ENCODE measurements at places on chromosomes 7 and 10. TPM values are rescaled to one million over a fixed set of nuclear protein-coding genes. Genes with fewer than 3 reads are reported as not detected.

FKBP9 gene
- 74.3 TPM for total RNA-seq

PLAU gene
- 1.8 TPM for total RNA-seq

ASIC3 gene
- 1.1 TPM for total RNA-seq

CHAT gene
- total RNA-seq, result 0.18 TPM

CNPY1 gene
- not detected for total RNA-seq

YWHAG gene
- total RNA-seq, result 141 TPM

PHYH gene
- 49.6 TPM for total RNA-seq

BTBD16 gene
- total RNA-seq, result not detected

SFTPA1 gene
- total RNA-seq, result not detected

LRRTM3 gene
- total RNA-seq, result not detected

DNA sequence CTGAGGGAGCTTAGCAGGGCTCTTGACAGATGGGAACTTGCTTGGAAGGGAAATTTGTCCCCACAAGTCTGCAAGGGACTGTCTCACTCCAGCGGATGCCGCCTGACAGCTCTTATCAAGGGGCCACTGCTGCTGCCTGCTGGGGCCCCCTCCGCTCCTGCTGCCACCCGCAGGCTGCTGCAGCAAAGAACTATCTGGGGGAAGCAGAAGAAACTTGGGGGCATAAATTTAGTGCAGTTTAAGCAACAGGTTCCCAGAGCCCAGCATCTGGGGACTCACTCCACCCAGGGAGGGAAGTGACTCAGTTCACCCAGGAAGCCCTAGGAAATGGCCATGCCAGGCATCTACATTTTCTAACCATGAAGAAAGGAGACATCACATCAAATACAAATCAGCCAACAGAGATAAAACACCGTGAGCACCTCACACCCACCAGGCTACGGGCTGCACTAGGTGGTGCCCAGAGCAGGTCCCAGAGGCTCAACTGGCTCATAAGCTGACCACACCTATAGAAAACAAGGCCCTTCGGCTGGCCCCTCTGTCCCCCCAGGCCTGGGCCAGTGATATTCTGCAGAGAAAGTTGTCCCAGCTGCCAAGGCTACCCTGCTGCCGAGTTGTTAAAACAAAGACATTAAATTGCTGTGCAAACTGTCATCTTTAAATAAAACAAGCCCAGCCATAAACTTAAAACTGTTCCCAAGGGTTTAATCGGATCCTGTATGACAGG, 3.7 kb downstream of the RGS10 start:
- no peaks in the 10 kb centered on the region for H3K27me3 ChIP-seq
- H3K4me1 ChIP-seq, result peaks cover 6% of the 10 kb centered on the region
- DNase-seq, result peak; percentile 9

- H3K4me3 ChIP-seq, result no peak overlapping the region
- H3K27ac ChIP-seq, result no peak overlapping the region
- no peak for DNase-seq
- H3K36me3 ChIP-seq, result no peaks in the 10 kb centered on the region
- H3K4me1 ChIP-seq, result no peaks in the 10 kb centered on the region
- no peaks in the 10 kb centered on the region for H3K27me3 ChIP-seq
These were observed 279.7 kb downstream of the ARHGAP12 start for GRCh38 chr10:31648966-31649365.

DNA sequence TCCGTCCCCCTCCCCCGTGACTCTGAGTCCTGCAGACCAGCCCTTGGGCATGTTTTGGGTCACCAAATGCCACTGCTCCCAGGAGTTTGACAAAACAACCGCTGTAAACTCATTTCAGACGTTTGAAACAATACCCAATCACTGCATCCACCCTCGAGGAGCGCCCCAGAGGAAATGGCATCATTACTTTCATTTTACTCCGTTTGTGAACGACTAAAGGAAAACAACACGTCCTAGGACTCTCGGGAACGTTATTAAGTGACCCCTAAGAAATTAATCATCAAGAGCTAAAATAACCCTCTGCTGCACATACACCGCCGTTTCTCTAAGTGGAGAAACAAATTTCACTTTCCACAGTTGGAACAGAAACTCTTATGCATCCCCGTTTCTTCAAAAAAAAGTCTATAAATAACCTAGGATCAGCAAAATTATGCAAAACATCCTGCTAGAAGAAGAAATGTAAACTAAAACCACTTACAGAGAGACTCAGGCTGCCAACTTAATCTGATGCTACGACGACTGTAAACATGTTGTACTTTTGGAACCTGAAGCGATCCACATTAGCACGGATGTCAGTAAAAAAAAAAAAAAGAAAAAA, 109.9 kb upstream of the EFCAB10 start:
- H3K4me1 ChIP-seq, result no peaks in the 10 kb centered on the region
- H3K27me3 ChIP-seq, result no peaks in the 10 kb centered on the region
- no peak overlapping the region for H3K4me3 ChIP-seq
- no peaks in the 10 kb centered on the region for H3K36me3 ChIP-seq

DNA sequence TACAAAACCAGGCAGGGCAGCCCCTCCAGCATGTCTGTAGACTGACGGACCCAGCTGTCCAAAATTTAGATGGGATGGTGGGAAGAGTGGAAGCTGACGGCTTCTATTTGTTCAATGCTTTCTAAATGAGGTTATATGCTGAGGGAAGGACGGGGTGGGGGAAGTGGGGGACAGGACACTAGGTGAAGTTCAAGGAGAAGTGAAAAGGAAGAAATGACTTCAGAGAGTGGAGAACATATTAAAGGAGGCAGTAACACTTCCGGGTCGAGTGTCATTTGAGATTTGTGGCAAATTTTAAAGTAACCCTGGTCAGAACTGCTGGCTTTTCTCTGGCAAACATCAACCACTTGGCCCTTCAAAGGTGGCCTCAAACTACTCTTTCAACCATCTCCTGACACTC, 9.4 kb downstream of the PIP4K2A start:
- H3K4me3 ChIP-seq, result no peak overlapping the region
- H3K27me3 ChIP-seq, result no peaks in the 10 kb centered on the region
- H3K36me3 ChIP-seq, result no peaks in the 10 kb centered on the region

DNA sequence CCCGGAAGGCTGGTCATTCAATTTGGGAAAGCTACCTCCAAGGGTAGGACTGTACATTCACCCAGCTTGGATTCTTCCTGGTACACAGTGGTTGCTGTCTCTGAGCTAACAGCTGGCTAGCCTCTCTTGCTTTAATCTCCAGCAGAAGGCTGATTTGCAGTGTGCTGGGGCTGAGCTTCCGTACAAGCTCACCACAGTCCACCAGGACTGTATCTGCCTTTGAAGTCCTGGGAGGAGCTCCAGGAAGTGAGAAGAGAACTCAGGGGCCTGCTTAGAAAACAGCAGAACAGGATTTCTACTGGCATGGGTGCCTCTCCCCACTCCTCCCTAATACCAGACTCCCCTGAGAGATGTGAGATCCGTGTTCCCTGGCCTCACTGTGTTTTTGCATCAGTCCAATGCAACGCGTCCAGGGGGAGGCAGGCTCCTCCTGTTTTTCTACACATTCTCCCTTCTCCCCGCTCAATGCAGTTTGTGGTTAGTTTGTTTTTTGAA, 6.6 kb downstream of the AFAP1L2 start:
- no peak overlapping the region for H3K4me3 ChIP-seq
- H3K4me1 ChIP-seq, result peaks cover 7% of the 10 kb centered on the region
- no peak overlapping the region for H3K27ac ChIP-seq
- DNase-seq, result no peak

- no peak overlapping the region for H3K4me3 ChIP-seq
- H3K27ac ChIP-seq, result no peak overlapping the region
- H3K36me3 ChIP-seq, result no peaks in the 10 kb centered on the region
- H3K27me3 ChIP-seq, result no peaks in the 10 kb centered on the region
These were observed 247.7 kb upstream of the CNTNAP2 start for GRCh38 chr7:145868935-145869334.

DNA sequence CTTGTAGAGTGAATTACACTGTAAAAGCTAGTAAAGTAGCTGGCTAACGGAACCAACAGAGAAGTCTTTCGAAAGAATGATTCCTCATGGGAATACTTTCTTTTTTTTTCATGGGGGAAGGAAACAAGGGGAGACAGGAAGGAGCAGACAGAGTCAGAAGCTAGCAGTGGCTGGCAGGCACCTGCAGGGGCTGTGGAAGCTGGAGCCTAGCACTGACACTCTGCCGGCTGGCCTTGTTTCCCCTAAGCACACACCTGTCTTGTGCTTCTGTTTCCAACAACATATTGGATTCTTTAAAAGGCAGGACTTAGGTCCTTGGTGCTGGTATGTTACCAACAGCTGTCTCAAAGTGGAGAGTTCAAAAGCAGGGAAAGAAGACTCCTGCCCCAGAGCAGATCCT, 24.7 kb downstream of the NOD1 start:
- no peaks in the 10 kb centered on the region for H3K36me3 ChIP-seq
- no peak overlapping the region for H3K4me3 ChIP-seq
- no peak for DNase-seq
- H3K27me3 ChIP-seq, result no peaks in the 10 kb centered on the region
